ENCODE measurements at places on chromosomes 5 and 9.

- no peak for DNase-seq
These were observed 259.9 kb upstream of the RASA1 start for GRCh38 chr5:87007737-87008136.

DNA sequence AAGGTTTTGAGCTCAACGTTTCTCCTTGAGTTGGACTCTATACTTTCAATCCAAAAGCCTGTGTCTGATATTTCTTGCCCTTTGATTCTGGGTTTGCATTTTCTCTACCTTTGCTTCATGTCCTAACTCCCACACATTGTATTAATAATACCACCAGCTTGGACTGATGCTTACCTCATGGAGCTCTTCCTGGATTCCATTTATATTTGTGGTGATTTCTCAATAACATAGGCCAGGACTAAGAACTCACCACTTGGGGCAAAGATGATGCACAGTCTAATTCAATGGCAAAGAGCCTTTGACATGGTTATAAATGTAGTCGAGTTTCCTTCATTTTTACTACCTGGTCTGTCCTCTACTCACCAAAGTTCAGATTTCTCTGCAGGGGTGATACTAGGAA is 27.5 kb upstream of the EFNA5 start:
- DNase-seq, result no peak

DNA sequence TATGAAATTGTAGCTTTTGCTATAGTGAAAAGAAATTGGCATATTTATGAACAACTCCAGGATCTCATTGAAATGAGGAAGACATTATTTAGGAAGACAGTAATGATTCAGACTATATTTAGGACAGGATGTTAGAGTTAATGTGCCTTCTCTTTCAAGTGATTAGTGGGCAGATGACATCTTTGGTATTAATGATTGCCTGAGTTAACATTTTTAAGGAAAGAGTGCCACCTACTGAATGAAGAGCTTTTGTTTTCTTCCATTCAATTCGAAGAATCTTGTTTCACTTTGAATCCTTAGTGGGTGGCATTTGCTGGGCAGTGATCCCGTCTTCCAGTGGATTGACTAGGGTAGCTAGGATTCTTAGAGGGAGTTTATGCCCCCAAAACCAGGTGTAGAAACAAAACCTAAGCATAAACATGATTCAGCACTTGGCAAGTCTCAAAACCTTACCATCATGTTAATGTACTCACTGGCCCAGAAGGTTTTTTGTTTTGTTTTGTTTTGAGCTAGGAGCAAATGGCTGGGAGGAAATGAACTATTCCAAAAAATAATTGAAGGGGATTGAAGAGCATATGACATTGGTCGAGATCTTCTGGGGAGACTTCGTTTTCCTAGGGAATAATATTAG is 23.2 kb downstream of the MAP3K1 start:
- DNase-seq, result no peak

DNA sequence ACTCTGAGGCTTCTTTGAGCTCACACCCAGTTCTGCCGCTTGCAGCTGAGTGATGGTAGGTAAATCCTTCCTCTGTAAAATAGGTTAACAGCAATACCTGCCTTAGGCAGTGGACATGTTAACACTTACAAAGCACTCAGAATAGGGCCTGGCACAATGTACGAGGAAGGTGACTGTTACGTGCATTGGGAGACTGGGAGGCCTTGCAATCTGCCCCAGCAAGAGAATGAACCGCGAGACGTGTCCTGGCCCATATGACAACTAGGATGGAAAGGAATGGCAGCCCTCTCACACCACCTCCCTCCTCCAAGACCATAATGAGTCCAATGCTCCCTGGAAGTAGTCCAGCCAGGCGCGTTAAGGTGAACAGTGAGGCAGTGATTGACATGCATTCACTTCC is 23.1 kb upstream of the AKNA start:
- DNase-seq, result no peak

All from stimulated activated CD8-positive, alpha-beta memory T cell treated with anti-CD3 and anti-CD28 coated beads, Interleukin-2, amount 100 ng/mL, for 1 hour (primary cell).